ENCODE measurements at places on chromosomes 3 and 15.

DNA sequence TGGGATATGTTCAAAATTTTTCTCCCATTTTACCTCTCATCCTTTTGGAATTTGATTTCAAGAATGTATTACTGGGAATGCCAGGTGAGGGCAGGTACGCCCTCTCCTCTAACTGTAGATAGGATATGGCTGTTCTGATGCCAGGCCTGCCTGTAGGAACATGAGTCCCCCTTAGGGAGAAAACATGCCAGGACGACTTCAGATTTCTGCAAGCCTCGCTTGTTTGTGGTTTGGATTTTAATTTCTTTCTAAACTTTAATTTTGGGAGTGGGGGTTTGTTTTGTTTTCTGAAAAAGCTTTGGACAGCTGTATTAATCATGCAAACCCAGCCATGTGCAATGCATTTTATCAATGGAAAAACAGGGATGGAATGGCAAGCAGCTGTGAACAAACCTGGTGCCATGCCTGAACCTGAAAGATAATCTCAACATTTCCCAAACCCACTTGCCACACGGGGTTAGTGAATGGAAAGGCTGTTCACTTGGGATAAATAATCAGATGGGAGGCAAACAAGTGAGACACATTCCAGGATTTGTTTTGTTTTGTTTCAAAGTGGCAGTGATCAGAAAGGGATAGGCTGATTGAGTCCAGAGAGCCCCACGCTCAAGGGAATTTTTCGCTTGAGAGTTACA, 207.6 kb downstream of the GAP43 start:
- DNase-seq: no peak

GRCh38 chr15:58019503-58020376, 45.8 kb downstream of the ALDH1A2 start:
- DNase-seq: no peak

GRCh38 chr3:11509173-11510000, 134.3 kb downstream of the VGLL4 start:
- peak; percentile 61 for DNase-seq

GRCh38 chr15:58260205-58260724, 122.1 kb downstream of the AQP9 start:
- DNase-seq: no peak

GRCh38 chr3:192570821-192571791, 156.2 kb downstream of the FGF12 start:
- peak; percentile 78 for DNase-seq

- DNase-seq: no peak
These were observed 230.6 kb downstream of the THRB start for GRCh38 chr3:24264011-24264410.

Data from G401 (cell line).